ENCODE measurements at places on chromosomes 1 and 21. TPM values are rescaled to one million over a fixed set of nuclear protein-coding genes. Genes with fewer than 3 reads are reported as not detected.

DNA sequence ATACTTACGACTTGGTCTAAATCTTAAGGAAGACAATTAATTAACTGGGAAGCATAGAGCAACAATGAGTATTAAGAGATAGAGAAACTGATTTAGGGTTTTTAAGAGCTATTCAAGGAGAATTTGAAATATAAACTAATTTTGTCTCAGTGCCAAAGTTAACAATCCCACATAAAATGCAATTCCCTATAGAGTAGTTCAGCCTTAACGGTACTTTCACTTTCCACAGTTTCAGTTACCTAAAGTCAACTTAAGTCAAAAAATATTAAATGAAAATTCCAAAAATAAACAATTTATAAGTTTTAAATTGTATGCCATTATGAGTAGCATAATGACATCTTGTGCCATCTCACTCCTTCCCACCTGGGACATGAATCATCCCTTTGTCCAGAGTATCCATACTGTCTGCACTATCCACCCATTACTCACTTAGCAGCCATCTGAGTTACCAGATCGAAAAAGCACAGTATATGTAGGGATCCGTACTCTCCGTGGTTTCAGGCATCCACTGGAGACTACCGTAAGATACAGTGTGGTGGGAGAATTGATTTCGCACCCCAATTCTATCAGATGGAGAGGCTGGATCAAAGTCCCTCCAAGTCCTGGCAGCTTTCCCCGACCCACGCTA, 4.8 kb upstream of the SARS1 start:
- no peaks in the 10 kb centered on the region for H3K36me3 ChIP-seq
- peaks cover 5% of the 10 kb centered on the region for H3K4me1 ChIP-seq
- H3K27me3 ChIP-seq = peaks cover 2% of the 10 kb centered on the region
- no peak for DNase-seq

- peaks cover 42% of the 10 kb centered on the region for H3K4me1 ChIP-seq
- H3K36me3 ChIP-seq = no peaks in the 10 kb centered on the region
- no peak overlapping the region for H3K4me3 ChIP-seq
- H3K27ac ChIP-seq = peak overlapping the region; percentile 78
- DNase-seq = peak; percentile 60
These were observed 25.3 kb upstream of the ZNF697 start for GRCh38 chr1:119673171-119673940.

TNFRSF18 gene
- not detected for total RNA-seq

- no peaks in the 10 kb centered on the region for H3K36me3 ChIP-seq
- H3K27me3 ChIP-seq = no peaks in the 10 kb centered on the region
- no peaks in the 10 kb centered on the region for H3K4me1 ChIP-seq
- no peak overlapping the region for H3K27ac ChIP-seq
- no peak for DNase-seq
These were observed 95.9 kb downstream of the ZC3H11B start for GRCh38 chr1:219517031-219517430.

PDC gene
- not detected for total RNA-seq

DNA sequence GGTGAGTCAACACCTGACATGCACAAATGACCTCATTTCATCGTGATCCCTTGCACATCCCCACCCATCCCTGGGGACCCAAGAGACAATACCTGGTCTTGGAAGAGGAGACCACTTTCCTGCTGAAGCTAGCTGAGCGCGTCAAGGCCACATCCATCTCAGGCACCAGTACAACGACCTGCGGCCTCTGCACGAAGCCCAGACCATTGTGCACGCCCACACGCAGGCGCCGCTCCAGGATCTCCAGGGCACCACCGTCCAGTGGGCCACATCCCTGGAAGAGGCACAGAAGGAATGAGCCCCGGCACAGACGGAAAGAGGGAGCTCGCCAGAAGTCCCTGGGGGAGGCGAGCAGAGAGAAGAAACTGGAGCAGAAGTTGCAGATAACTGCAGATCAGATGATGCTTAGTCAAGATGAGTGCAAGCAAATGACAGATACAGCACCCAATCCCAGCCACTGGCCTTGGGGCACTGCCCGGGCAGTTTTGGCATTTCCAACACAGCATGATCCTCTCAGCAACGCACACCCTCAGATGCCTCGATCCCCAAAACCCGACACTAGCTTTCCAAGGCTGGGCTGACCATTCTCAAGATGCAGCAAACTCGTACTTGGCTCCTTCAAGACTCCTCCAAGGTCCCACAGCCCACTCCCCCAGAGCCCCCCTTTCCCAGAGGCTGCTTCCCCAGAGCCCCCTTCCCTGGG, 44.1 kb downstream of the NPHP4 start:
- H3K27me3 ChIP-seq = no peaks in the 10 kb centered on the region
- no peaks in the 10 kb centered on the region for H3K4me1 ChIP-seq
- no peak for DNase-seq
- H3K36me3 ChIP-seq = no peaks in the 10 kb centered on the region
- no peak overlapping the region for H3K27ac ChIP-seq

GRCh38 chr1:27931184-27931583, 3.6 kb upstream of the SMPDL3B start:
- DNase-seq = no peak
- H3K36me3 ChIP-seq = no peaks in the 10 kb centered on the region
- H3K27me3 ChIP-seq = peaks cover 2% of the 10 kb centered on the region
- no peak overlapping the region for H3K27ac ChIP-seq
- H3K4me1 ChIP-seq = no peaks in the 10 kb centered on the region
- no peak overlapping the region for H3K4me3 ChIP-seq

YIPF1 gene
- 14.8 TPM for total RNA-seq

SLC2A5 gene
- total RNA-seq = not detected

PLA2G2C gene
- not detected for total RNA-seq

EXO1 gene
- 19.8 TPM for total RNA-seq

CASQ1 gene
- not detected for total RNA-seq

GRCh38 chr1:143497374-143497747, 474.4 kb downstream of the FAM72C start:
- DNase-seq = no peak
- no peak overlapping the region for H3K4me3 ChIP-seq
- no peaks in the 10 kb centered on the region for H3K36me3 ChIP-seq

DNA sequence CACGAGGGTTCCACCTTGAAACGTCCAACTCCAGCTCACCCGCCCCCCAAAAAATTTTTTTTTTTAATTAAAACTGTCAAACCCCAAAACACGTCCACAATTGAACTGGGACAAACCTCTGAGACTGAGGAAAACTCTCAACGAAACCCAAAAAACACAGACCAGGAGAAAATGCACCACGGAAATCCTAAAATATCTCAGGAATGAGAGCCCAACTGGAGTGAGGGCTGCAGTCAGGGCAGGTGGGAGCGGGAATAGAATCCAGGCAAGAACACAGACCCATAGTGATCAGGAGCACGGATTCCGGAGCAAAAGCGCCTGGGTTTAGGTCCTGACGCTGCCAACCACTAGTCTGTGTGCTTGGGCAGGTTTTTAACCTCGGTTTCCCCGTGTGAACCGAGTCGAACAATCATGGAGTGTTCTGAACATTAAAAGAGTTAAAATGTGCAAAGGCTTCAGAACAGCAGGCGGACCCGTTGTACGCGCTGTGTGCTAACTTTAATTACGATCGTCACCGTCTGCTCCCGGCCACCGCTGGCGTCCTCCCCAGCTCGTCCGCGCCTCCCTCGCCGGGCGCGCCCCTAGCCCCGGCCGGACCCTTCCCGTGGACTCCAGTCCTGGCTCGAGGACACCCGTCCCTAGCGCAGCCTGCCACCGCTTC, 624 bp downstream of the ARHGAP29 start:
- H3K36me3 ChIP-seq = no peaks in the 10 kb centered on the region
- H3K27ac ChIP-seq = peak overlapping the region; percentile 93
- peaks cover 67% of the 10 kb centered on the region for H3K4me1 ChIP-seq
- no peaks in the 10 kb centered on the region for H3K27me3 ChIP-seq
- H3K4me3 ChIP-seq = peak overlapping the region; percentile 95
- no peak for DNase-seq

CD244 gene
- not detected for total RNA-seq

GRCh38 chr1:19643121-19643520, 990 bp upstream of the NBL1 start:
- no peaks in the 10 kb centered on the region for H3K36me3 ChIP-seq
- no peak for DNase-seq
- H3K4me1 ChIP-seq = peaks cover 12% of the 10 kb centered on the region
- H3K27ac ChIP-seq = no peak overlapping the region
- peaks cover 1% of the 10 kb centered on the region for H3K27me3 ChIP-seq

DNA sequence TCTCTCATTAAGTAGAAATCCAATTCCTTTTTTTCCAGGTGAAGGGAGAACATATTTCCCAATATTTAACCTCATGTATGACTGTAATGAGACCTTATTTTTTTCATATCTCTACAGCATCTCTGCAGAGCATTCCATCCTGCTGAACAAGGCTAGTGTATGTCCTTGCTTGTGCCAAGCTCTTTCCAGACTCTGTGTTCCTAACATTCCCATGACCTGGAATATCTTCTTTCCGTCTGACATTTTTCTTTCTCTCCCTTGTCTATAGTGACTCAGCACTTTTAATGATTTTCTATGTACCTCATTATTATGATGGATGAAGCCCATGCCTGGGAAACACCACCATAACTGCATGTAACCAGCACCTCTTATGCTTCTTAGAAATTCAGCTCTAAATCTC, 278.3 kb upstream of the NRIP1 start:
- no peak for DNase-seq
- H3K27me3 ChIP-seq = peaks cover 3% of the 10 kb centered on the region
- no peaks in the 10 kb centered on the region for H3K36me3 ChIP-seq
- no peak overlapping the region for H3K4me3 ChIP-seq

LMX1A gene
- not detected for total RNA-seq

DNA sequence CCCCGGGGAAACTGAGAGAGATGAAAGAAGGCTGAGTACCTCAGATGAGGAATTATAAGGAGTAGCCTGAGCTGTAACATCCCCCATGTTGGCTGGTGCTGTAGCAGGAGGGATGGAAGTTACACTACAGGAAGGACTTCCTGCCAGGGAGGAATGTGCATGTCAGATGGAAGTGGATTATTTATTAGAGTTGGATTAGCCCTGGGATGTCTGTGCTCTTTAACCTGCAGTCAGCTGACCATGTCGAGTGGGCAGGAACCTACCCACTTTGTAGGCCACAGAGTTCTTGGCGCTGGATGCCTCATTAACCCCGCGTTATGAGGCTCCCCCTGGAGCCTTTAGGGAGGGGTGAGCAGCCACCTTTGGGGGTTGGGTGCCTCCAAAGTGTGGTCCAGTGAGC, 757 bp upstream of the SEMA4A start:
- H3K36me3 ChIP-seq = no peaks in the 10 kb centered on the region
- no peak overlapping the region for H3K4me3 ChIP-seq
- peaks cover 10% of the 10 kb centered on the region for H3K4me1 ChIP-seq

DNA sequence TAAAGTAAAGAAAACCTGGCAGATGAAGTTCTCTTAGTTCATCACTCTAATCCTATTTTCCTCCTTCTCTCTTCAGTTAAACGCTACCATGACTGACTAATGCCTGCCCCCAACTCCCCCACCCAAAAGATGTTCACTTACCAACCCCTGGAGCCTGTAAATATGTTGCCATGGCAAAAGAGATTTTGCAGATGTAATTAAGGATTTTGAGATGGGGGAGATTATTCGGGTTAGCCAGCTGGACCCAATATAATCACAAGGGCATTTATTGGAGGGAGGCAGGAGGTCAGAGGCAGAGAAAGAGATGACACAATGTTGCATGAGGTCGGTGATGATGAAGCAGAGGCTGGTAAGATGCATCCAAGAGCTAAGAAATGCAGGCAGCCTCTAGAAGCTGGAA, 69.3 kb upstream of the PPP2R5A start:
- no peak overlapping the region for H3K4me3 ChIP-seq
- DNase-seq = no peak
- no peaks in the 10 kb centered on the region for H3K36me3 ChIP-seq

C1QA gene
- total RNA-seq = not detected

- peaks cover 50% of the 10 kb centered on the region for H3K4me1 ChIP-seq
- no peak overlapping the region for H3K4me3 ChIP-seq
- DNase-seq = no peak
These were observed 68.7 kb downstream of the PLXNA2 start for GRCh38 chr1:208175508-208175895.

DNA sequence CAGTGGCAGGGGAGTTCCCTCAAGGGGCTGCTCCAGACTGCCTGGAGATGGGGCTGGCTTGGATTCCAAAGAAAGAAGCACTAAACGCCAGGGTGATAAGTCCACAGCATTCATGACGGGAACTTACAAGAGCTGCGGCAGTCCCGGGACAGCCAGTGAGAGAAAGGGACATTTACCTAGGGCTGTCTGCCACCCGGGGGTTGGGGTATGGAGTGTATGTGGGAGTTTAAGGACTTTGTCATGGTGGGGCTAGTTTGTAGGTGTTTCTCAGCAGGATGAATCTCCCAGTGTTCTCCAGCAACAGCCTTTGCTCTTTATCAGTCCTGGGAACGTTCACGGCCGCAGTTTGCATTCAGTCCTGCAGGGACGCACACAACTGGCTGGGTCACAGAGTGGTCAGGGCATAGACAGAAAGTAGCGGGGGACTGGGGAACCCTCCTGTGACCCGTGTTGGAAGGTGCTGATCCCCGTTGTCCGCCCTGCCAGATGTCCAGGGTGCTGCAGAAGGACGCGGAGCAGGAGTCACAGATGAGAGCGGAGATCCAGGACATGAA, 41.4 kb upstream of the HMGN1 start:
- H3K27me3 ChIP-seq = no peaks in the 10 kb centered on the region
- no peak for DNase-seq
- H3K4me1 ChIP-seq = peaks cover 16% of the 10 kb centered on the region
- H3K4me3 ChIP-seq = no peak overlapping the region

- no peak for DNase-seq
- no peak overlapping the region for H3K4me3 ChIP-seq
- H3K4me1 ChIP-seq = peaks cover 5% of the 10 kb centered on the region
These were observed 86.7 kb downstream of the NGF start for GRCh38 chr1:115251340-115251748.

- H3K36me3 ChIP-seq = no peaks in the 10 kb centered on the region
- peak; percentile 70 for DNase-seq
- H3K27ac ChIP-seq = peak overlapping the region; percentile 11
- H3K4me3 ChIP-seq = no peak overlapping the region
These were observed 918.2 kb upstream of the ADGRL2 start for GRCh38 chr1:80882553-80882952.

DNA sequence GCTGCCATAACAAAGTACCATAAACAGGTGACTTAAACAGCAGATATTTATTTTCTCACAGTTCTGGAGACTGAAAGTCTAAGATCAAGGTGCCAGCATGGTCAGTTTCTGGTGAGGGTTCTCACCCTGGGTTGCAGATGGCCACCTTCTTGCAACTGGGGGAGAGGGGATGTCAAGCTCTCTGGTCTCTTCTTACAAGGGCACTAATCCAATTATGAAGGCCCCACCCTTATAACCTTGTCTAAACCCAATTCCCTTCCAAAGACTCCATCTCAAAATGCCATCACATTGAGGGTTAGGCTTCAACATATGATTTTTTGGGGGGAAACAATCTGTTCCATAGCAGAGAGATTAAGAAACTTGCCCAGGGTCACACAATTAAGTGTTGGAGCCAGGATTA, 24.8 kb upstream of the ANGPTL3 start:
- H3K27me3 ChIP-seq = no peaks in the 10 kb centered on the region
- H3K4me1 ChIP-seq = no peaks in the 10 kb centered on the region
- H3K27ac ChIP-seq = no peak overlapping the region
- DNase-seq = no peak
- H3K36me3 ChIP-seq = no peaks in the 10 kb centered on the region

- DNase-seq = peak; percentile 2
- no peak overlapping the region for H3K27ac ChIP-seq
- no peaks in the 10 kb centered on the region for H3K36me3 ChIP-seq
- H3K4me3 ChIP-seq = no peak overlapping the region
- no peaks in the 10 kb centered on the region for H3K4me1 ChIP-seq
These were observed 71.8 kb downstream of the SPAG17 start for GRCh38 chr1:118113261-118113660.

GRCh38 chr1:179151908-179152682, 70.2 kb downstream of the TOR3A start:
- H3K27me3 ChIP-seq = no peaks in the 10 kb centered on the region
- DNase-seq = no peak
- no peak overlapping the region for H3K4me3 ChIP-seq
- no peaks in the 10 kb centered on the region for H3K4me1 ChIP-seq
- H3K36me3 ChIP-seq = no peaks in the 10 kb centered on the region

GUCA2B gene
- total RNA-seq = not detected

PRAMEF5 gene
- not detected for total RNA-seq

All from endothelial cell of umbilical vein (primary cell).